ENCODE measurements at places on chromosomes 7 and 10. TPM values are rescaled to one million over a fixed set of nuclear protein-coding genes. Genes with fewer than 3 reads are reported as not detected.

- H3K27me3 ChIP-seq: no peaks in the 10 kb centered on the region
- peak; percentile 12 for DNase-seq
- H3K36me3 ChIP-seq: peaks cover 52% of the 10 kb centered on the region
- no peak overlapping the region for H3K4me3 ChIP-seq
Measured at GRCh38 chr10:119933179-119933578, 40.6 kb downstream of the SEC23IP start.

DNA sequence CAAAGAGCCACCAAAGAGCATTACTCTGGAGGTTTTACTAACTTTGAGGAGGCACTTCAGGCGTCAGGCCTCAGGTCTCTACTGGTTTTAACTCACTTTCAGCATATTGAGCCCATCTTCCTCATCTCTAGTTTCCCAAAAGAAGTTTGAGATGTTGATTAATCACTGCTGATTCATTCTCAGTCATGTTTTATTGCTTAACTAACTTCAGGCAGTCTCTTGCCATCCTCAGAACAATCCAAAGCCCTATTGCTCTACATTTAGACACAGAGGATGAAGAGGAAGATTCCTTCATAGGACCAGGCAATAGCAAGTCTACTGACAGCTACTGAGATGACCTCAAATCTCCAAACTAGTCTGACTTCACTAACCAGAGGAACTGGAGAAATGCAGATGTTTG lies 39.1 kb upstream of the BET1 start:
- no peaks in the 10 kb centered on the region for H3K4me1 ChIP-seq
- no peak overlapping the region for H3K27ac ChIP-seq
- no peak for DNase-seq
- H3K4me3 ChIP-seq: no peak overlapping the region
- H3K27me3 ChIP-seq: peaks cover 2% of the 10 kb centered on the region
- no peaks in the 10 kb centered on the region for H3K36me3 ChIP-seq

- H3K4me3 ChIP-seq: no peak overlapping the region
- DNase-seq: no peak
- no peak overlapping the region for H3K27ac ChIP-seq
- H3K36me3 ChIP-seq: no peaks in the 10 kb centered on the region
- no peaks in the 10 kb centered on the region for H3K4me1 ChIP-seq
Measured at GRCh38 chr10:118445535-118445934, 103.4 kb upstream of the FAM204A start.

DNA sequence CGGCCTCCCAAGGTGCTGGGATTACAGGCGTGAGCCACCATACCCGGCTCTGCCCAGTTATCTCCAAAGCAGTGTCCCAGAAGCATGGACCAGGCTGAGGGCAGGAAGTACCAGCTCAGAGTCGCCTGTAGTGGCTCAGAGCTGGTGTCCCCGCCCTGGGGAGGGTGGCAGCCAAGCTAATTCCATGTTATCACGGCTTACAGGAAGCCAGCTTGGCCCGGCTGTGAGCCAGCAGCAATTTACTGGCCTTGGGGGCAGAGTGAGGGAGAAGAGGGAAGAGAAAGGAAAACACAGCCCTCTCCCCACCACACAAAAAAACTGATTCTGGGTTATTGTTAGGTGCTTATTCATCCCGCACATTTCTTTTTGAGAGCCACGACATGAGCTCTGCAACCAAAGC lies 88.1 kb downstream of the HIP1 start:
- no peak overlapping the region for H3K27ac ChIP-seq
- H3K4me1 ChIP-seq: no peaks in the 10 kb centered on the region
- no peaks in the 10 kb centered on the region for H3K27me3 ChIP-seq

- no peaks in the 10 kb centered on the region for H3K27me3 ChIP-seq
- DNase-seq: no peak
- no peak overlapping the region for H3K27ac ChIP-seq
Measured at GRCh38 chr10:32680803-32681557, 235.0 kb downstream of the CCDC7 start.

DNA sequence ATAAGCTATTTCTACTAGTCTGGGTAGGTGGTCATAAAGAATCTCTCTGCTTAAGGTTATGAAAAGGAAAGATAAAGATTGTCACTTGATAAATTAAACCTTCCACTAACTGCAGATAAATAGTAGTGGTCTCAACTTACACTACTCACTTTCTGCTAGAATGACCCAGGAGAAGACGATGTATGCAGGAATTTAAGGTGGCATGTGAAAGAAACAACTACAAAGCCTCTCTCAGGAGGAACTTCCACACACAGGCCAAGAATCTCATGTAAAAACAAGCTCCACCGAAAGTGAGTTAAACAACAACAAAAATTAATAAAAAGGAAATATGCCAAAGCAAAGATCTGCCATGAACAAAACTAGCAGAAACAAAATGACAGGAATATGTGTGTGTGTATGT lies 165.4 kb downstream of the CDC14C start:
- no peak for DNase-seq
- no peak overlapping the region for H3K27ac ChIP-seq
- H3K36me3 ChIP-seq: no peaks in the 10 kb centered on the region
- no peaks in the 10 kb centered on the region for H3K4me1 ChIP-seq

DNA sequence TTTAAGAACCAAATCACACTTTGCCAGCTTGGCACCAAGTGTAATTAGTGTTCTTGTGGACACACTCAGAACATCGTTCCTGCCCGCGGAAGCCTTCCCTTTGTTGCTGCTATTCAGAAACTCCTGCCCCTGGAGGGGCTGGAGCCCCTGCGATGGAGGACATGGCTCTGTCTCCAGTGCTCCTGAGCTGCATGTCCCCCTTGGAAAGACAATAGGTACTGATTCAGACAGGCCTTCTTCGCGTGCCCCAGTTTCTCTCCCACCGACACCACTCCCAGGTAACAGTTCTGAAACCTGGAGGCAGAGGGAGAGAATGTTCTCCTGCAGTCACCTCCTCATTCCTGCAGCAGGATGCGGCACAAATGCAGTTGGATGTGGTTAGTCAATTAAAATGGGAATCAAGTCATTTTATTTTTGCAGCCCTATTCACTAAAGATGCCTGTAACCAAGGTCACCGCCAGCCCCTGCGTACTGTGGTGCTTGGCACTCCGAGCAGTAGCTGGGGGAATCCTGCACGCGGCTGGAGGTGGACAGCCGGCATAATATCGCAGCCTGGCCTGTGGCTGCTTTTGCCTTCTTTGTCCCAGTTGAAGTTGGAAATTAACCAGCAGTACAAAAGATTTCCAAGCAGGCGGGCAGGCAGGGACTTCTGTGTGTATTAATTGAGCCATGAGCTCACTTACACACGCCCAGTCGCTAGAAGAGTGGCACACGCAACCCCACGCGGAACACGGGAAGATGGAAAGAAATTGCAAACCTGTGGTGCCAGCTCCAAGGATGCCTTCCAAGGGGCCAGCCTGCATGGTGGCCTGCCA lies 205.7 kb downstream of the EBF3 start:
- no peaks in the 10 kb centered on the region for H3K4me1 ChIP-seq
- no peak overlapping the region for H3K27ac ChIP-seq
- peaks cover 17% of the 10 kb centered on the region for H3K36me3 ChIP-seq
- DNase-seq: no peak

DNA sequence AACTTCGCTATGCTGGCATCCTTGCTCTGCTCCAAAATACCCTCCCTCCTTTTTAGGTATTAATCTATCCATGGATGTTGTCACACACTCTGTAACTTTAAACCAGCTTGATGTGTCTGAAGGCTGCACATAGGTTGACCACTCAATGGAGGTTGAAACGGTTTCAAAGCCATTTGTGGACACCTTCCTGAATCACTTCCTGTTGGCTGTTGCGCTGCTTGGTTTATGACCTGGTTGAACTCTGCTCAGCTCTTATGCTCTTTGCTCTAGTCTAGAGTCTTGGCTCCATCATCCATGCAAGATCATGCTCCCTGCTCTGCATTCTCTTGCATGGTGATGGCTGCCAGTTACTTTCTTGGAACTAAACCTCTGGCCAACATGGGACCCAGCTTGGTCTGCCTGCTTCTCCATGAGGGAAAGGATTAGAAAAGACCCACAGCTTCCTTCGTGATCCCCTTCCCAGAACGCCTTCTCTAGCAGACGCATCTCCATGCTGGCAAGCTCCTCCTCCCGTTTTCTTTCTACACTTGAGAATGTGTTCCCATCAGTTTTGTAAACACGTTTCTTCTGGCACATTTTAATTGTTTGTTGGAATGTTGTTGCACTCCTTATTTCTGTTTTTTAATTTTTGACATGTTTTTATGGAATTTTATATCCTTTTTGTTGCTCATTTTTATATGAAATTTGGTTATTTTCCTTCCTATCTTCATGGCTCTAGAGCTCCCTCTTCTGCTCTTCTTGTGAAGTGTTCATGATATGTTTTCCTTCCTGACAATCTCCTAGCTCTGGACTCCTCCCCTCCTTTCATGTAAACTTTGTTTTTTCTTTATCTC lies 149.8 kb downstream of the XPNPEP1 start:
- H3K4me1 ChIP-seq: peaks cover 4% of the 10 kb centered on the region
- no peak overlapping the region for H3K27ac ChIP-seq
- DNase-seq: peak; percentile 18
- H3K4me3 ChIP-seq: no peak overlapping the region

DNA sequence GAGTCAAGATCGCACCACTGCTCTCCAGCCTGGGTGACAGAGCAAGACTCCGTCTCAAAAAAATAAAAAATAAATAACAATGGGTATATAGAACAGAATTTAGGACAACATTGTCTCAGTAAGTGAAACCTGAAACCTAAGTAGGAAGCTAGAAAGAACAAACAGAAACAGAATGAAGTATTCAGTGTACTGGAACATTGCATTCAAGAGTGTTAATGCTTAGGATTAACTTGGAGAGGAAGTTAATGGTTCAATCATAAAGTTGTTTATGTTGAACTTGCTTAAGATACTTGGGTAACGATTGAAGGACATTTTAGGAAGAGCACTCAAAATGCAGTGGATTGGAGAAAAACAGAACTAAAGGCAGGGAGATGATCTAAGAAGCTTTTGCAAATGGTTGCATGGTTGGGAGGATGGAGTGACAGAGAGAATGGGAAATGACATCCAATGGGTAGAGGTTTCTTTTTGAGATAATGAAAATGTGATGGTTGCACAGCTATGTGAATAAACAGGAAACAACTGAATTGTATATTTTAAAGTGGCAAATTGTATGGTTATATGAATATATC lies 233.7 kb downstream of the ADK start:
- no peak overlapping the region for H3K4me3 ChIP-seq
- no peak for DNase-seq
- H3K27me3 ChIP-seq: no peaks in the 10 kb centered on the region
- no peak overlapping the region for H3K27ac ChIP-seq
- H3K4me1 ChIP-seq: no peaks in the 10 kb centered on the region
- no peaks in the 10 kb centered on the region for H3K36me3 ChIP-seq

- peaks cover 69% of the 10 kb centered on the region for H3K36me3 ChIP-seq
- no peak overlapping the region for H3K4me3 ChIP-seq
Measured at GRCh38 chr7:6423942-6424701, 23.6 kb downstream of the DAGLB start.

GRCh38 chr7:106765727-106766355 lies 99.2 kb upstream of the PIK3CG start:
- no peak overlapping the region for H3K27ac ChIP-seq
- H3K4me1 ChIP-seq: peaks cover 4% of the 10 kb centered on the region
- H3K27me3 ChIP-seq: no peaks in the 10 kb centered on the region
- H3K4me3 ChIP-seq: no peak overlapping the region

DNA sequence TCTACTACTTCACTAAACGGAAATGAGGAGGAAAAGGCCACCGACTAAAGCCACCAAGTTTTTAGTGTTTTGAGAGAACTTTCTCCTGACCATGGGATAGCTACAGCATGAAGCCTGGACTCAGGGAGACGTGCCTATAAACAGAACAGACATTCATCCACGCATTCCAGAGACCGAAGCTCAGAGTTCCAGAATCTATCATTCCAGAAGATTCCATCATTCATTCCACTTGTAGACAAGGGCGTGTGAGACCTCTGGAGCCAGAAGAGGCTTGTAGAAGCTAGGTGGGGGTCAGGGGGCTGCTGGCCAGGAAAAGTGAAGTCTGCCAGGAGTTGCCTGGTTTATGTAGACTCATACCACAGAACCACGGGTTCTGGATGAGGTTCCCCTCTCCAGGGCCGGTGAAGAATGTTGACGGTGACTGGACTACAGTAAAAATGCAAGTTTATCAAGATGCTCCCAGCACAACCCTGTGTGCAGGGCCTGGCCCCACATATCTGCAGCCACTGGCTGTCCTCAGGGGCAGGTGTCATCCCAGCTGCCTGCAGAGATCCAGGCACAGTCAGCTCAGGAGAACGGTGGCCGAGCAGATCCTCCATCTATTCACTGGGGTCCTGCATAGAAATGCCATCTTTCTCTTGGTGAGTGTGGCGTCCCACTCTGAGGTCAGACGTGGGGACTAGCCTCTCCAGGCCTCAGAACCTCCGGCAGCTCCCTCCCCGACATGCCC lies 215.7 kb downstream of the USP6NL start:
- H3K36me3 ChIP-seq: no peaks in the 10 kb centered on the region
- H3K27ac ChIP-seq: no peak overlapping the region
- peaks cover 11% of the 10 kb centered on the region for H3K27me3 ChIP-seq
- no peak for DNase-seq
- H3K4me1 ChIP-seq: no peaks in the 10 kb centered on the region
- no peak overlapping the region for H3K4me3 ChIP-seq

DNA sequence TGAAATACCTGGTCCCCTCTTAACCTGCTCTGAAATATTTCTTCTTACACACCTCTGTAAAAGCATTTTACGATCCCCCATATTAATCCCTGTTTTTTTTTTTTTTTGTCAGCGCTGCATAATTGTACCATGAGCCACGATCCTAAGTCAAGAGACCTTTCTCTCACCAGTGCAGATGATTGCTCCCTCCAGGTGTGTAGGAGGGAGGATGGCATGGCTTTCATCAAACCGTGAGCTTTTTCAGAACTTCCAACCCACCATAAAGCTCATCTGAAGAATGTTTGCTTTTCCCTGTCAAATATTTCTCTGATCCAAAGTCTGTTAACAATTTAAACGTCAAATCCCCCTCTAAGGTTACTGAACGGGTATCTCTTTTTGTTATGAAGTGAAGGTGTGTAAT lies 28.2 kb upstream of the SEPHS1 start:
- H3K36me3 ChIP-seq: no peaks in the 10 kb centered on the region
- H3K27ac ChIP-seq: no peak overlapping the region
- no peaks in the 10 kb centered on the region for H3K27me3 ChIP-seq
- no peak overlapping the region for H3K4me3 ChIP-seq
- H3K4me1 ChIP-seq: no peaks in the 10 kb centered on the region

GRCh38 chr7:37714606-37715005 lies 31.0 kb downstream of the GPR141 start:
- H3K27me3 ChIP-seq: no peaks in the 10 kb centered on the region
- DNase-seq: no peak
- H3K27ac ChIP-seq: no peak overlapping the region
- H3K4me1 ChIP-seq: no peaks in the 10 kb centered on the region

- peaks cover 10% of the 10 kb centered on the region for H3K4me1 ChIP-seq
- H3K36me3 ChIP-seq: no peaks in the 10 kb centered on the region
- H3K27me3 ChIP-seq: peaks cover 81% of the 10 kb centered on the region
- no peak overlapping the region for H3K27ac ChIP-seq
- DNase-seq: no peak
- peak overlapping the region; percentile 16 for H3K4me3 ChIP-seq
Measured at GRCh38 chr10:123150271-123150985, 2.5 kb downstream of the HMX2 start.

GRCh38 chr10:15069230-15069629 lies 19.3 kb downstream of the ACBD7 start:
- no peak overlapping the region for H3K27ac ChIP-seq
- H3K4me1 ChIP-seq: no peaks in the 10 kb centered on the region
- no peak overlapping the region for H3K4me3 ChIP-seq
- no peak for DNase-seq
- no peaks in the 10 kb centered on the region for H3K27me3 ChIP-seq

Gene TEX36
- 0.07 TPM for polyA plus RNA-seq

Gene AFAP1L2
- 12.0 TPM for polyA plus RNA-seq

Gene PDZD7
- 95.8 TPM for polyA plus RNA-seq

Gene ZNF398
- 11.1 TPM for polyA plus RNA-seq

Gene HSPA12A
- 9.2 TPM for polyA plus RNA-seq

Gene SLC18A3
- 3.5 TPM for polyA plus RNA-seq

Gene AKR1C8
- 0.13 TPM for polyA plus RNA-seq

Gene CCDC172
- polyA plus RNA-seq: not detected

Gene PRR15
- 70.8 TPM for polyA plus RNA-seq

Gene FERD3L
- not detected for polyA plus RNA-seq

Gene PKD1L1
- polyA plus RNA-seq: 1.0 TPM
